ENCODE measurements at places on chromosomes 12 and 14.

GRCh38 chr14:99360774-99361595 lies 89.0 kb upstream of the BCL11B start:
- no peak for DNase-seq

- no peak for DNase-seq
Measured at GRCh38 chr12:122226366-122227125, 694 bp upstream of the DIABLO start.

DNA sequence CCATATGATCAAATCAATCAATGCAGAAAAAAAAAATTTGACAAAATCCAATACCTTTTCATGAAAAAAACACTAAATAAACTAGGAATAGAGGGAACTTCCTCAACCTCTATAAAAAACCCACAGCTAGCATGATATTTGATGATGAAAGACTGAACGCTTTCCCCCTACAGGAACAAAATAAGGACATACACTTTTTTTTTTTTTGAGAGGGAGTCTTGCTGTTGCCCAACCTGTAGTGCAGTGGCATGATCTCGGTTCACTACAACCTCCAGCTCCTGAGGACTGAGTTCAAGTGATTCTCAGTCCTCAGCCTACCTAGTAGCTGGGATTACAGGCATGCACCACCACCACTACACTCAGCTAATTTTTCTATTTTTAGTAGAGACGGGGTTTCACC lies 17.9 kb upstream of the CAMKK2 start:
- no peak for DNase-seq

DNA sequence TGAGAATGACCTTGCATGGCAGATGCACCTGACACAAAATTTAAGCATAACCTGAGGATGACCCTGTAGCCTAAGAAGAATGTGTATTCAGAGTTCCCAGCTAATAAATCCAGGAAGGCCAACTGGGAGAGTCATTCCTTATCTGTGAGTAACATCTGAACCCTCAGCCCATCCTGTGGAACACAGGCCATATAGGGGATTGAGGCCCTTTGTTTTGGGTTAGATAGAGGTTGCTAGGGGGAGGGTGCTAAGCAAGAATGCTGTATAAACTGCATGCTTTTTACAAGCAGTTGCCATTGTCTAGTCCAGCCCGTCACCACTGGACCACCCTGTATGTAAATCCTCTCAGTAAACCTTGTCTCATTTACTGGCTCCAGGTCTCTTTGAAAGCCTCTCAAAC lies 77.0 kb downstream of the BICD1 start:
- peak; percentile 15 for DNase-seq

DNA sequence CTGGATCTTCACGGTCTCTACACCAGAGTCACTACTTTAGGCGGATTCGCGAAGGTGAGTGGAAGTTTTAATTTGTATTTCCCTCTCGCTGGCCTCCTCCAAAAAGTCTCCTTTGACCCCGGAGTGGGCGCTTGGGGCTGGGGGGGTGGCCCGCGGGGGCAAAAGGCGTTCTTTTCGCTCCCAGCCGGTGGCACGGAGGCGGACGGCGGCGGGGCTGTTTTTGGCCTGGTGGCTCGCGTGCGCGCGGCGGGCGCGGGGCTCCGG lies 510 bp downstream of the ARID2 start:
- no peak for DNase-seq

- DNase-seq = peak; percentile 66
Measured at GRCh38 chr14:92456215-92457015, 57.2 kb upstream of the RIN3 start.

DNA sequence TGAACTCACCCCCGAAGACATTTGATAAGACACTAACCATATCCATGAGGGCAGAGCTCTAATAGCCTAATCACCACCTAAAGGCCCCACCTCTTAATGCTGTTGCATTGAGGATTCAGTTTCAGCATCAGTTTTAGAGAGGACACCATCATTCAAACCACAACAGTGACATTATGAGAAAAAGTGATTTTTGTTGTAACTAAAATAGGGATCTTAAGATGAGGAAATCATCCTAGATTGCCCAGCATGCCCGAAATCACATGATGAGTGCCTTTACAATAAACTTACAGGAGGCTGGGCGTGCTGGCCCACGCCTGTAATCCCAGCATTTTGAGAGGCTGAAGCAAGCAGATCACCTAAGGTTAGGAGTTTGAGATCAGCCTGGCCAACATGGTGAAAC lies 9.7 kb upstream of the GLT1D1 start:
- no peak for DNase-seq

- no peak for DNase-seq
Measured at GRCh38 chr14:29446971-29447370, 480.7 kb downstream of the PRKD1 start.

GRCh38 chr14:60339571-60339970 lies 90.5 kb downstream of the PPM1A start:
- no peak for DNase-seq

GRCh38 chr12:32444895-32445294 lies 45.5 kb downstream of the FGD4 start:
- peak; percentile 93 for DNase-seq

GRCh38 chr14:99436247-99437180 lies 44.1 kb downstream of the SETD3 start:
- DNase-seq = peak; percentile 58

- DNase-seq = no peak
Measured at GRCh38 chr12:131129839-131130238, 176.1 kb downstream of the ADGRD1 start.

DNA sequence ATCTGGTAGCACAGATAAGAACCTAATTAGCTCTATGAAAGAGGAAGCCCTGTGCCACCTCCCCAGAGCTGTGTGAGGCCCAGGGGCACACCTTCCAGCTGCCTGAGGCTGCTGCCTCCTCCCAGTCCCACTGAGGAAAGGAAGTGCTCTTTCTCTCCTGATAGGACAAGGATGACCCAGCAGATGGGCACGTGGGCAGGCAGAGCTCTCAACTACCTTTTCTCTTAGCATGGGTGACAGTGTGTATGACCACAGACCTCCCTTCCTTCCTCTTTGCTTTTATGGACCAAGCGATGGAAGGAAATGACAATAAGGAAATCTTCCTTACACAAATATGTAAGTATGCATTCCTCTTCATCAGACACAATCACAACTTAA lies 127.6 kb upstream of the AMIGO2 start:
- DNase-seq = peak; percentile 5

DNA sequence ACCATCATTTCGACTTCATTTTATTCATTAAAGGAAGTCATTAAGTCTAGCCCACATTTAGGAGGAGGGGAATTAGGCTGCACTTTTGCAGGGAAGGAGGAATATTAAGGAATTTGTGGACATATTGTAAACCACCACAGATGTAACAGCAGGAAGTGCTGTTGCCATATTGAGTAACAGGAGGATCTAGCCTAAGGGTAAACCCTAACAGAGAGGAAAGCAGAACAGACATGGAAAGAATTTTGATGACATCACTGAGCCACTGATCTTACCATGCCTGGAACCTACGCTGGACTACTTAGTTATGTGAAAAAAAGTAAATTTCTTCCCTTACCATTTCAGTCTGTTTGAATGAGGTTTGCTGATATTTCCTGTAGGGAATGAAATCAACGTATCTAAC lies 100.7 kb upstream of the ATF7IP start:
- DNase-seq = no peak

GRCh38 chr14:104403421-104404220 lies 175.9 kb upstream of the C14orf180 start:
- no peak for DNase-seq

GRCh38 chr14:71371711-71372396 lies 464.6 kb downstream of the PCNX1 start:
- DNase-seq = peak; percentile 80

DNA sequence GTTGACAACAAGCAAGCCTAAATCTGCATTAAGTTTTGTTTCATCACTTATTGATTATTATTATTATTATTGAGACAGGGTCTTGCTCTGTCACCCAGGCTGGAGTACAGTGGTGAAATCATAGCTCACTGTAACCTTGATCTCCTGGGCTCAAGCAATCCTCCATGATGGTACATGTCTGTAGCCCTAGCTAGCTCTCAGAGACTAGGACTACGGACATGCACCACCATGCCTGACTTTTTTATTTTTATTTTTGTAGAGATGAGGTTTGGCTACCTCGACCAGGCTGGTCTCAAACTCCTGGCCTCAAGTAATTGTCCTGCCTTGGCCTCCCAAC lies 35.7 kb upstream of the STK38L start:
- no peak for DNase-seq

DNA sequence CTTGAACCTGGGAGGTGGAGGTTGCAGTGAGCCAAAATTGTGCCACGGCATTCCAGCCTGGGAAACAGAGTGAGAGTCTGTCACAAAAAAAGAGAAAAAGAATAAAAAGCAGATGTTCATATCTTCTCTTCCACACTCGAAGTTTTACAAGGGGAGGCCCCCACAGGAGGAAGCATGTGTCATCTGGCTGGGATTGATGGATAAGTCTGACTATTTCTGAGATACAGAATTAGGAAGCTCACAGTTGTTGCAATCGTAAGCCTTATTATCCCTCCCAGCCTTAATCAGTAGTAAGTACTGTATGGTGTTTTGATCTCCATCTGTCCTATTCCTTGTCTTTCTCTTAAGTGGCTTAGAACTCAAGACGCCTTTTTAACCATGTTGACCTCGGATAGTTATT lies 31.9 kb upstream of the RASSF8 start:
- DNase-seq = peak; percentile 12

DNA sequence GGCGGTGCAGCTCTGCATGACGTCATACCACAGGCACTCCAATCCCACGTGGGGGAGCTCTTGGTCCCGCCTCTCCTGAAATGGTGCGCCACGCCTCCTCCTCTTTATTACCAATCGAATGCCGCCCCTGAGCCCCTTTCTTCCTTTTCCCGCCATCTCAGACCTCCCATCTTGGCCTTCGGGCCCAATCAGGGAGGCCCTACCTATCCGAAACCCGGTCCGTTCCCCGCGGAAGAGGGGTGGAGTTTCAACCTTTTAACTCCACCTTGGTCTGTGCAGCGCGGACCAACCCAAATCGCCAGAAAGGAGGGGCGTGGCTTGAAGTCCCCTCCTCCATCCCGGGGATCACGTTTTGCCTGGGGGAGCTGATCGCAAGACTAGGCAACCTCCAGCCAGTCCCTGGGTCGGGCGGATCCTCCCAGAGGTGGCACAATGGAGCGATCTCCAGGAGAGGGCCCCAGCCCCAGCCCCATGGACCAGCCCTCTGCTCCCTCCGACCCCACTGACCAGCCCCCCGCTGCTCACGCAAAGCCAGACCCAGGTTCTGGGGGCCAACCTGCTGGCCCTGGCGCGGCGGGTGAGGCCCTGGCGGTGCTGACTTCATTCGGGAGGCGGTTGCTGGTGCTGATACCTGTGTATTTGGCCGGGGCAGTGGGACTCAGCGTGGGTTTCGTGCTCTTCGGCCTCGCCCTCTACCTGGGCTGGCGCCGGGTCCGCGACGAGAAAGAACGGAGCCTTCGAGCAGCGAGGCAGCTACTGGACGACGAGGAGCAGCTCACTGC lies at the start of gene ESYT1:
ESYT1 (plus strand) TSS at position 380 of the 782 bp plus-strand sequence; CDS start at position 433, 53 bp downstream.
- peak; percentile 100 for DNase-seq

- no peak for DNase-seq
Measured at GRCh38 chr12:6943389-6943721, 261 bp upstream of the RNU7-1 start.

GRCh38 chr12:101763246-101763931 lies 24.1 kb upstream of the SYCP3 start:
- no peak for DNase-seq

DNA sequence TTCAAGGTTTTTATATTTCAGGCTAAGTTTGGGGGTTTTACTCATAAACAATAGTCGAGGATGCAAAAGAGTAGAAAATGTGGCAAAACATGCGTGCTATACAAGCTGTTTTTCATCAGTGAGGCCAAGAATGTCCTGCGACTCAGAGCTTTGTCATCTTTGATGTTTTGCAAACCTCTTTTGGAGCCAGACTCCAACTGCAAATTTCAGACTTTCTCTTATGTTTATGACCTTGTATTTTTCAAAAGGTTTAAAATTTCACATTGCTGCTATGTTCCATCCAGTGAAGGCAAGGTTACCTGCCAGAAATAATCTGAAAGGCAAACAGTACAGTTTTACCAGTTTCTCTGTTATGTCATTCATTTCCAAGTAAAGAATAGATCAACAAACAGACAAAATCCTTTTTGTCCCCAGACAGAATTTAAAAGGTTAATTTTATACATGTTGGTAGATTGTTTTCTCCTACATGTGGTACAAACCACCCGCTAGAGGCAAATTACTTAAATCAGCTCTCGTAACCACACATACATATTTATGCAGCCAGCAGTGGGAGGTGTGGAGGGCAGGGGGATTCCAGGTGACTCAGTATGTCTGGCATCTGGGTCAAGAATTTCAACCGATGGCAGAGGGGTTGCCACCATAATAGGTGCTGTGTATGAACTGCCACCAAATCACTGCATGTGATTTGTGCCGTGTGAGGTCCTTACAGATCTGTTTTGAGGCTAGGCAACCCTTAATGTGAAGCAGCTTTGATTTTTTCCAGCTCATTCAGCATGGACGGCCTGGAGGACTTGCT lies 119.8 kb upstream of the CPM start:
- peak; percentile 62 for DNase-seq

GRCh38 chr14:97916669-97917568 lies 1119.7 kb downstream of the VRK1 start:
- DNase-seq = no peak

- no peak for DNase-seq
Measured at GRCh38 chr12:63841571-63841970, 2.9 kb upstream of the SRGAP1 start.

DNA sequence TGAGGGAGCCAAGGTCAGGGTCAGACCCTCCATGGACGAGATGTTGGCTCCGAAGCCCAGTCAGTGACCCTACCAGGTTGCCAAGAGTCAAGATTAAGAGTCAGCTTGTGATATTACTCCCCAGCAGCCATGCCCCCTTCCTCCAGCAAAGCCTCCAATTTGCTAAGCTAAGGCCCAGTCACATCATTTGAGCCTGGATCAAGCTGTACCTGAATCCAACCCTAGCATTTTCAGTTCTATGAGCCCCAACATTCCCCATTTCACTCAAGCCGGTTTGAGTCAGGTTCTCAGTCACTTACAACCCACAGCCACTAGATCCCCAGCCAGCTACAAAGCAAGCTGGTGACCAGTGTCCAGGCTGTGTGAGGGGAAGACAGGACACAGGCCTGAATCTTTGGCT lies 49.9 kb downstream of the SCARB1 start:
- DNase-seq = no peak

DNA sequence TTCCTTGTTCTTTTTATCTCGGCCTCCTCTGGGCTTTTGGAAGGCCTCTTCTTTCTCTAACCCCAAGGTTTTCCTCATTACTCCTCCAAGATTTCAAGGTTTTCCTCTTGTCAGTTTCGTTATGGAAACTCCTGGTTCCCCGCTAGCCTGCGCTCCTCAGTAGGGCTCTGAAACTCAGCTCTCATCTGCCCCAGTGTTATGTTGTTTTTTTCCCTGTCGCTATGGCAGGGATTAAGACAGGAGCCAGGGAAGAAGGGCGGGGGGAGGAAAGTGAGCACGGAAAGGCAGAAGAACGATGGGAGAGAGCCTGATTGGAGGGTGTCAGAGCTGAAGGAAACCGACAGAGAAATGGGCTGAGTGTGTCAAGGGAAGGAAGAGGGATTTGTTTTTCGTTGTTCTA lies 26.5 kb upstream of the JDP2 start:
- DNase-seq = peak; percentile 26

- no peak for DNase-seq
Measured at GRCh38 chr12:69932676-69933552, 107.9 kb downstream of the MYRFL start.

Data from endothelial cell of umbilical vein (primary cell).